Inflammatory macrophage treated with lipopolysaccharide for 4 hours (primary cell): ENCODE measurements at places on chromosomes 1 and 21.

GRCh38 chr1:47184090-47184821, 5.6 kb downstream of the PDZK1IP1 start:
- DNase-seq: no peak

- DNase-seq: no peak
Measured at GRCh38 chr1:67843746-67844145, 10.5 kb upstream of the GNG12 start.

DNA sequence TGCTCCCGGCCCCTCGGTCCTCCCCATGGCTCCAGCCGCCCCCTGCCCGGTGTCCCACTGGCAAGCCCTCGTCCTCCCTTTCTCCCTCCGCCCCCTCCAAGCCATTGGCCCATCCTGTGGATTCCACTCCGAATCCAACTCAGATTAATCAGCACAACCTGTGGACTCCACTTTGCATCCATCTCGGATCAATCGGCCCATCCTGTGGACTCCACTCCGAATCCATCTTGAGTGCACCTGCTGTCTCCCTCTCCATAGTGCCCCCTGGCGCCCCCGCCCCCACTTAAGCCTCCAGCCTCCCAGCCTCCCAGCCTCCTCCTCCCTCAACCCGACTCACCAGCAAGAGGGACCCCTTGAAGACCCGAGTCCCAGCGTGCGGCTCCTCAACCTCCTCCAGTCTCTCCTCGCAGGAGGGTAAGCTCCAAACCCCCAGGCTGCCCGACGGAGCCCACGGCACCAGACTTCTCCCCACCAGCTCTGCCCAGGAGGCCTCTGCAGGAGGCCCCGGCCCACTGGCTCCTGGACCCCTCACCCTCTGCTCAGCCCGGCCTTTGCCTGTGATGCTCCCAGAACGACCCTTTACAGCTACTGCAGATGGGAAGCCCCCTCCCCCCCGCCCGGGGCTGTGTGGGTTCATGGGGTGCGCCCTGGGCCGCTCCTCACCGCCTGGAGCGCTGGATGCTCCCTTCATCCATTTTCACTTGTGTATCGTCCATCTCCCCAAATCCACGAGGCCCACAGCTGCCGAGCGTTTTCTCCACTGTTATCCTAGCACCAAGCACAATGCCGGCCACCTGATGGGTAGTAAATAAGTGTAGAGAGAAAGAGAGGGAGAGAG, 40.6 kb upstream of the TSPEAR start:
- DNase-seq: no peak

GRCh38 chr1:55259911-55260609, 44.9 kb upstream of the USP24 start:
- DNase-seq: no peak

GRCh38 chr1:17276568-17276967, 27.7 kb downstream of the PADI3 start:
- DNase-seq: peak; percentile 25

- no peak for DNase-seq
Measured at GRCh38 chr1:226223786-226224244, 351 bp downstream of the MIXL1 start.

DNA sequence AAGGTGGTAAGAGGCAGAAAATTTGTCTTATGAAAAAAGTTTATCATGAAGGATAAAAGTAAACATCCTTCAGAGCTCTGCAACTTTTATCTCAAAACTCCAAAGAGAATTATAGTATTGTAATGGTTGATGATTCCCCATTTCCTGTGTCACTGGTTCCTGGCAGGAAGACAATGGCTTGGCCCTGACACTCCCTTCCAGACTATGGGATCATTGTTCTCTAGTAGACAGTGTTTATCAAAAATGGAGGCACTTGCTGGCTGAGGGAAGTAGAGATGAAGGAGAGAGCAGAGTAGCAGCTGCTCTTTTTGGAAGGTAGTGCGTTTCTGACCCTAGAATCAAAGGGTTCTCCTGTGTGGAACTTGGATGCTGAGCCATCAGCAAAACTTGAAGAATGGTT, 145.9 kb upstream of the ATP1B1 start:
- no peak for DNase-seq

DNA sequence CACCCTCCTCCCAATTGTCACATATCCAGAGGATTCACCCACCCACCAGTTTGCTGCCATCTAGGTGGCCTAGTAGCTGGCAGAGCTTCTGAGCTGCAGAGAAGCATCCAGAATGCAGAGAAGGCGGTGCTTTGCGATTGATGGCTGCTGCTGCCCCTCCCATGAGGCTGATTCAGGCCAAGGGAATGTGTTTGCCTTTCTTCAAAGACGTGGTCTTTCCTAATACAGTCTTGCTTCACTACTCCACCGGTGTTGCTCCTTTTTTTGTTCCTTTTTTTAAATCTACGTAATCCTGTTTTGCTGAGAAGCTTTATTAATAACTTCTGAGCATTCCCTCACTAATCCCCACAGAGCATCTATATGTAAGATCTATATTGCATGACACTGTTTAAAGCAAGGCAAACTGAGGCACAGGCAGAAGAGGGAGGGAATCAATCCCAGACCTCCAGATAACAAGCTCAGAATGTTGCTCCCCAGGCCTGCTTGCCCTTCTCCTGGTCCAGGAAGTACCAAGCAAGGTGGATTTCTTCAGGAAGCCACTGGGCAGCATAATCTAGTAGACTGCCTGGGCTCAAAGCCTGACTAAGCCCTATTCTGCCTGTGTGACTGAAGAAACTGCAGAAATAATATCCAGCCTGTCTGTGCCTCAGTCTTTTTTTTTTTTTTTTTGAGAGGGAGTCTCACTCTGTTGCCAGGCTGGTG, 275.5 kb upstream of the FMN2 start:
- DNase-seq: peak; percentile 77

GRCh38 chr1:12428334-12428733, 189.7 kb downstream of the DHRS3 start:
- DNase-seq: no peak

GRCh38 chr1:226977643-226978431, 37.7 kb downstream of the COQ8A start:
- DNase-seq: no peak

DNA sequence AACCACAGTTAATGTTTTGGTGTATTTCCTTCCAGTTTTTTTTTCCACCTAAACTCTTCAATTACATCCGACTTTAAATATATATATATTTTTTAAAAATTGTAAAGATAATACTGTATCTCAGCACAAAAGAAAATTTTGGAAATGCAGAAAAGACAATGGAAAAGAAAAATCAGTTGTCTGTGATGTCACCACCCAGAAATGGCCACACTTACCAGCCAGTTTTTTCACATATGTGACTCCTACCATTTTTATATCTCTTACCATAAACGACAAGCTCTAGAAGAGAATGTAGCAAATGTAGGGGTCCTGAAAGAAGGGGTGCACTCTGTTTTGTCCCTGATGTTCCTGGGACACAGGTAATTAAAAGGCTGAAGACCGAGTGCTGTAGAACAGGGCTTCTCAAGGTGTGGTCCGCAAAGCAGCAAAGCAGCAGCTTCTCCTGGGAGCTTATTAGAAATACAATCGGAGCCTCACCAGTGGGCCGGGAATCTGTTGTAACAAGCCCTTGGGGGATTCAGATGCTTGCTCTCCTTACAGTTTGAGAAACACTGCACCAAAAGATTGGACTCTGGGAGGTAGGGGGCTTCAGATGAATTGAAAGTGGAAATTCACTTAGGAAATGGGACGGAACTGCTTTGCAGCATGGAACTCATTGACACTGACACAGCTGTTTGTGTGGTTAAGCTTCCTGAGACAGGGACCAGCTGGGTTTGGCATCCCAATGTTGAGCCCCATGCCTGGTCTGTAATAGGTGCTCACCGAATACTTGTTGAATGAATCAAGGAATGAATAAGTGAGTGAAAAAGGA, 44.1 kb downstream of the ALPL start:
- no peak for DNase-seq

DNA sequence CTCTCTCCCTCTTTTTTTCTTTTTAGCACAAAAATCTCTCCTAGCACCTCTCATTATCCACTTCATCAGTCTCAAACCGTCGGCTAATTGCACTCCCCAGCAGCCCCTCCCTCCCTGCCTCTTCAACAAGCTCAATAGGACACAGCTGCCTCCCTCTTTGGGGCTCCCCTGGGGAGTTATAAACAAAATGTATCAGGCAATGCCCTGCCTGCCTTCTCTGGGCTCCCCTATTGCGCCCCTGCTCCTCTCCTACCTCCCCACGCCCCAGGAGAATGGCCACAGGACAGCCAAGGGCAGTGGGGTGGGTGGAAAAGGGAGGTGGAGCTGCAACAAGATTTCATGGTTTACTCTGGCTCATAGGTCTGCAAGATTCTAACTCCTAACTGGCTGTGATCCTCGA, 147.1 kb upstream of the GRIK3 start:
- DNase-seq: no peak

DNA sequence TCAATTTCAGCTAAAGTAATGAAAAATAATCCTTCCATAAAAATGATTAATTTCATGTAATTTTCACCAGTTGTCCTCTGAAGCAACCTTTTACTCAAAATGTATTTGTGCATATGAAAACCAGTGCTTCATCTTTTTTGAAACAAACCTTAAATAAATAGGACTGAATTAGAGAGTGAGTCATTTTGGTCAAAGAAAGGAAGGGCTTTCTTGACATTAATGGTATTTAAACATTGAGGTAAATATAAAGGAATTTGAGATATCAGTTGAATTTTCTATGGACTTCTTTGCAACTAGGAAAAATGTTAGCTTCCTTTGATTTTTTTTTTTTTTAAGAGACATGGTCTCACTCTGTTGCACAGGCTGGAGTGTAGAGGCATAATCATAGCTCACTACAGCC, 38.7 kb downstream of the SNX7 start:
- no peak for DNase-seq

- DNase-seq: no peak
Measured at GRCh38 chr1:72326494-72326893, 44.2 kb upstream of the NEGR1 start.

DNA sequence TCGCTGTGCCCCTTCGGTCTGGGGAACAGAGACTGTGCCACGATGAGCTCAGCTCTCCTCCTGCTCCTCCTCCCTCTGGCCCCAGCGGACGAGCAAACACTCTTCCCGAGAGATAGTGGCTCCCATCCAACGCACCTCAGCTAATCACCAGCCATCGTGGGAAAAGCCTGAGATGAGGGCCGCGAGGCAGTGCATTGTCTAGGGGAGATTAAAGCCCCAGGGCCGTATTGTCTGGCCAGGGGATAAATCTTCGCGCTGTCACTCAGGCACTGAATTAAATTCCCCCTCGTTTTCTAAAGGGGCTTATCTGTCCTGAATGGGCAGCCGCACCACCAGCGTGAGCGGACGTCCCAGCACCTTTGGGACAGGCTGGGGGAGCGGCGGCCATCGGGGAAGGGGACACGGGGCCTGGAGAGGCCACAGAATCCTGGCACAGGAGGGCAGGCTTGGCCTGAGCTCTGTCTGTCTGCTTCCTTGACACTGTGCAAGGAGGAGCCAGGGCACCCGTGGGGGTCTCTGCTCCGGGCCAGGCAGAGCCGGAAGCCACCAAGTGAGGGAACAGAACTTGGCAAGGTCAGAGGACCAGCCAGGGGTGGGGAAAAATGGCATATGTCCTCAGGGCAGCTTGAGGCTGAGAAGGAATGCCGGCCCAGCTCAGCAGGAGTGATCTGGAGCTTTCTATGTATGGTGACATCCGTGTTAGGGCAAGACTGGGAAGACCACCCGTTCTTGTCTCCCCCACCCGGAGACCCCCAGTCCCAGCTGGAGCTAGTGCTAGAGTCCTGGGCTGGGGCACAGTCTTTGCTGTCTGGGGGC, 32.3 kb downstream of the PRDM16 start:
- no peak for DNase-seq

DNA sequence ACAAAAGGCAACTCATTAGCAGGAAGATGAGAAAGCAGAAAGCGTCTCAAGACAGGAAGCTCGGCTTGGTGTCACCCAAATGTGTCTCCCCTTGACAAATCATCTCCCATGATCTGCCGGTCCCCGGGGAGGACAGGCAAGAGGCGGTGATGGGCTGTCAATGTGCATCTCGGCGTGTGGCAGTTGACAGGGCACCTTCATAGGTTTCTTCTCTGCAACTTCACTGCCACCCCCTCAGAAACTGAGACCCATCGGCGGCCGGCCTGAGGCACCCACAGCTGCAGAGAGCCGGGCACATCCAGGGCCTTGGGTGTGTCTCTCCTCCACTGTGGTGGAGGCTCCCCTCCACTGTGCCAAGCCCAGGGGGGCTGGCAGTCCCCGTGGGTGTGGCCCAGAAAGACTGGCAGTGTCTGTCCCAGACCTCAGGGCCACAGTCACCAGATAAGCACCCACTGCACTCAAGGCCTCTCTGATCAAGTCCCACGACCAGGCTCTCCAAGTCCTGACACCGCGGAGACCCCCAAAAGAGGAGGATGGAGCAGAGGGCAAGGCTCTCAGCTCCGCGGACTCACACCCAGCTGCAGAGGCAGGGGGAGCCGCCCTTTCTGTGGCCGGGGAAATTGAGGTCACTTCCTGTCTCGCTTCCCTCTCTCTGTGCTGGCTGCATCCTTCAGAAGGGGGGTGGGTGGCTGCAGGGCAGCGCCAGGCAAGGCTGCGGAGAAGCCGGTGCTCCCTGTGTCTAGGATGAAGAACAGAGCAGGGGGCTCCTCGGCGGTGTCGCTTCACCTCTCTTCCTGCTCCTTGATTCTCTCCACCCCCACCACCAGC, 39.6 kb upstream of the LBR start:
- peak; percentile 91 for DNase-seq

- peak; percentile 52 for DNase-seq
Measured at GRCh38 chr1:40241362-40241761, 6.4 kb upstream of the TMCO2 start.

DNA sequence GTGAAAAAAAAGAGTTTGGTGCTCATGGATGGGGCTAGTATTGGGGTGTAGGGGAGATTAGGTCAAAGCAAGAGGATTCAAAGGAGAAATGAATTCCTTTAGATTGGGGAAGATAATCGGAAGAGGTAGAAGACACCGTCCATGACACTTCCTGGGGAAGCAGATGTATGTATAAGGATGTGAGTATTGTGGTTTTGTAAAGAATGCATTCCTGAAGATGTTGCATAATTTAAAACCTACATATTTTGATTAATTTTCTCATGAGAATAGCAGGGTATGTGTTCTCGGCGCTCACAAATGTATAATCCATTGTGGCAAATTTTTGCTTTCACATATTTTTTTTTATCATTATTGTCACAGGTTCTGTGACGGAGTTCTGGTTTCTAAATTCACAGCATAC, 5.5 kb upstream of the LGALS8 start:
- no peak for DNase-seq

GRCh38 chr1:59156051-59156450, 140.8 kb upstream of the FGGY start:
- DNase-seq: no peak

GRCh38 chr1:108962681-108963051, 618 bp downstream of the CLCC1 start:
- peak; percentile 10 for DNase-seq

- DNase-seq: no peak
Measured at GRCh38 chr1:30033256-30034104, 689.9 kb downstream of the MATN1 start.

DNA sequence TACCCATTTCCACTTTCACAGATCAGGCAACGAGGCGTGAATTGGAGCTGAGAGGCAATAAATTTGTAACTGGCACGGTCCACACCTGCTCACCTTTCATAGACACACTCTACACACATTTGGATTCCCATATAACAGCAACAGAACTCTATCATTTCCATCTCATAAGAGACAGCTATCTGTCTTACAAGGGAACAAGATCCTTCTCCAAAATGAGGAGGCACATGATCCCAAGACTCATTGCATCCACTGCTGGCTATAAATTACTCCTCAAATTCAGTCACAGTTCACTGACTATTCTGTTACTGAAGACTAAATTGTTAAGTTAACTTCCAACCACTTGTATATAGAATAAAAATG, 342.8 kb downstream of the MATN1 start:
- no peak for DNase-seq
